Uterus (tissue), 4 donors: ENCODE measurements at places on chromosomes 12 and 14.

- peak within 1 kb of the TSS; percentile 91 for H3K27ac ChIP-seq
- H3K36me3 ChIP-seq = no peaks in the 10 kb centered on the region
- no peaks in the 10 kb centered on the region for H3K4me1 ChIP-seq
- peak; percentile 58 for DNase-seq
- peak within 1 kb of the TSS; percentile 68 for H3K4me3 ChIP-seq
Observed at GRCh38 chr14:50396631-50397389, at the start of gene CDKL1. CDKL1 (minus strand) TSS chr14:50396881; CDS start chr14:50395868, 1,013 bp downstream.

GRCh38 chr14:80764496-80764895 is 177.0 kb downstream of the CEP128 start:
- no peak for DNase-seq
- H3K36me3 ChIP-seq = no peaks in the 10 kb centered on the region
- no peak overlapping the region for H3K27ac ChIP-seq
- H3K27me3 ChIP-seq = no peaks in the 10 kb centered on the region

GRCh38 chr12:91177381-91177780 is 5.2 kb downstream of the DCN start:
- peak overlapping the region; percentile 52 for H3K4me3 ChIP-seq
- DNase-seq = no peak
- peak overlapping the region; percentile 87 for H3K27ac ChIP-seq
- H3K36me3 ChIP-seq = no peaks in the 10 kb centered on the region

DNA sequence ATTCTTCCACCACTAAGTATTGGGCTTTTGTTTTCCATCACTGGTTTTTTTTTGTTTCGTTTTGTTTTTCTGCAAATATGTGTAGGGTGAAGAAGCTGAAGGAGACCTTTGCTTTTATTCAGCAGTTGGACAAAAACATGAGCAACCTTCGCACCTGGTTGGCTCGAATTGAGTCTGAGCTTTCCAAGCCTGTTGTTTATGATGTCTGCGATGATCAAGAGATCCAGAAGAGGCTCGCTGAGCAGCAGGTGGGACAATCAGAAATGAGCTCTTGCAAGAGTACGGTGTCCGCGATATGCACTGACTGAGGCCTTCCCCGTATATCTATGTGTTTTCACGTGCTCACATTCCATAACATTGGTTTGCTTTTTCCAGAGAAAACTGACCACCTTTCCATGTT is 91.5 kb downstream of the ESR2 start:
- no peak overlapping the region for H3K4me3 ChIP-seq
- no peaks in the 10 kb centered on the region for H3K36me3 ChIP-seq
- DNase-seq = no peak
- H3K27ac ChIP-seq = no peak overlapping the region
- H3K27me3 ChIP-seq = no peaks in the 10 kb centered on the region
- H3K4me1 ChIP-seq = no peaks in the 10 kb centered on the region

GRCh38 chr12:3795492-3796133 is 42.7 kb upstream of the CRACR2A start:
- H3K4me3 ChIP-seq = no peak overlapping the region
- no peaks in the 10 kb centered on the region for H3K27me3 ChIP-seq
- H3K36me3 ChIP-seq = no peaks in the 10 kb centered on the region
- no peaks in the 10 kb centered on the region for H3K4me1 ChIP-seq
- no peak for DNase-seq

DNA sequence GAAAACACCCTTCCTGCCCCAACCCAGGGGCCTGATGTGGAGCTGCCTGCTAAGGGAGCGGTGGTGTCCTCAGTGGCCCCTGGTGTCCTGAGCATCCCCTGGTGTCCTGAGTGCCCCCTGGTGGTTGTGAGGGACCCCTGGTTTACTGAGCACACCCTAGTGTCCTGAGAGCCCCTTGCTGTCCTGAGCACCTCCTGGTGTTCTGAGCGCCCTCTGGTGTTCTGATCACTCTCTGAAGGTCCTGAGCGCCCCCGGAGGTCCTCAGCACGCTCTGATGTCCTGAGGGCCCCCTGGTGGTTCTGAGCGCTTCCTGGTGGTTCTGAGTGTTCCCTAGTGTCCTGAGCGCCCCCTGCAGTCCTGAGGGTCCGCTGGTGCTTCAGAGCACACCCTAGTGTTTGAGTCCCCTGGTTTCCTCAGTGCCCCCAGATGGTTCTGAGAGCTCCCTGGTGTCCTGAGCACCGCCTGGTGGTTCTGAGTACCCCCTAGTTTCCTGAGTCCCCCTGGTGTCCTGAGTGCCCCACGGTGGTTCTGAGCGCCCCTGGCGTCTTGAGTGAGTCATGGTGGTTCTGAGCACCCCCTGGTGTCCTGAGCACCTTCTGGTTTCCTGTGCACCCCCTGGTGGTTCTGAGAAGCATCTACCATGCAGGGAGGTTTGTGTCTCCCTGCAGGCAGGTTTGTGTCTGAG is 1004.2 kb downstream of the TMEM121 start:
- no peak for DNase-seq
- H3K4me3 ChIP-seq = no peak overlapping the region
- no peak overlapping the region for H3K27ac ChIP-seq

DNA sequence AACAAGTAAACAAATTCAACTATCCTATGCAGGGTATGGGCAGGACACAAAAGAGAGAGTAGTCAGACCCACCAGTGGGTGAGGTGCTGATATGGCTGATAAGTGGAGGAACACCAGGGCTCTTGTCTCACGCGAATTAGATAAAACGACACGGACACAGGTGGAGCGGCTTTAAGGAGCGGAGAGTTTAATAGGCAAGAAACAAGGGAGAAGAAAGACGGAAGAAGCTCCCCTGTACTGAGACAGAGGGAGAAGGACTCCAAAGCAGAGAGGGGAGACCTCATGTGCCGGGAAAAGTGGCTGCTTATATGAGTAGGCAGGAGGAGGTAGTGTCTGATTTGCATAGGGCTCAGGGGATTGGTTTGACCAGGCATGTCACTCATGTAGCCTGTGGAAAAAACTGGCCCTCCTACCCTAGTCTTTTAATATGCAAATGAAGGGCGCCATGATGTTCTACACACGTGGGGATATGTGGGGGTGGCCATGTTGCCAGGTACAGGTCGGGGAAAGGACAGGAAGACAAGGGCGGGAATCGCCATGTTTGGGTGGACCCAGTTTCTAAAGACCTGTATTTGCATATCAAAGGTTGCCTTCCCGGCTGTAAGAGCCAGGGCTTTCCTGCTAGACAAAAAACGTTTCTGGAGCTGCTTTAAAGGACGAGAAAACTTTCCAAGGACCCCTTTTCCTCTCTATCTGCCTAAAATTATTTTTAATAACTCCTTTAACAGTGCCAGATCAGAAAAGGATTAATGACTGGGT is 28.8 kb downstream of the RPGRIP1 start:
- H3K4me1 ChIP-seq = no peaks in the 10 kb centered on the region
- peak; percentile 17 for DNase-seq
- no peaks in the 10 kb centered on the region for H3K36me3 ChIP-seq
- H3K27ac ChIP-seq = no peak overlapping the region
- no peaks in the 10 kb centered on the region for H3K27me3 ChIP-seq

DNA sequence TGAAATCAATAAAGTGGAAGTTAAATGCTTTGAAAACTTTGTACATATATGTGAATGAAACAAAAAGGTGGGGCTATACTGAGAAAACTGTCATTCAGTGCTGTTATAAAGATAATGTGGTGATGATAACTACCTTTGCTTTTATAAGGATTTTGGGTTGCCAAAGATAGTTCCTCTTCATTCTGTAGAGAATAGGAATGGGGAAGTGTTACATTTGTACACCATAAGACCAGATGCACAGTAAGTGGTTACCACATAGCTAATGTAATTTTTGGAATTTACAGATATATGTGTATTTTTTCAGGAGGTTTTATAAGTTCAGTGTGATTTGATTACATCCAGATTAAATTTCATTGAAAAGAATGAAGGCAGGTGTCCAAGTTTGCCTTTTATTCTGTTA is 18.1 kb downstream of the RAB21 start:
- H3K4me1 ChIP-seq = no peaks in the 10 kb centered on the region
- DNase-seq = no peak
- H3K36me3 ChIP-seq = no peaks in the 10 kb centered on the region

- no peak overlapping the region for H3K27ac ChIP-seq
- no peaks in the 10 kb centered on the region for H3K36me3 ChIP-seq
- H3K4me1 ChIP-seq = no peaks in the 10 kb centered on the region
- DNase-seq = no peak
Observed at GRCh38 chr12:51415931-51416330, 8.7 kb upstream of the SLC4A8 start.

- no peaks in the 10 kb centered on the region for H3K27me3 ChIP-seq
- peak overlapping the region; percentile 3 for H3K27ac ChIP-seq
- no peak overlapping the region for H3K4me3 ChIP-seq
- no peaks in the 10 kb centered on the region for H3K4me1 ChIP-seq
- no peak for DNase-seq
- H3K36me3 ChIP-seq = no peaks in the 10 kb centered on the region
Observed at GRCh38 chr14:64442300-64442988, 22.9 kb upstream of the AKAP5 start.

GRCh38 chr14:85572845-85573244 is 42.9 kb downstream of the FLRT2 start:
- H3K4me1 ChIP-seq = no peaks in the 10 kb centered on the region
- DNase-seq = no peak
- no peak overlapping the region for H3K4me3 ChIP-seq
- no peaks in the 10 kb centered on the region for H3K36me3 ChIP-seq
- H3K27ac ChIP-seq = no peak overlapping the region
- H3K27me3 ChIP-seq = no peaks in the 10 kb centered on the region

- H3K4me3 ChIP-seq = no peak overlapping the region
- H3K27me3 ChIP-seq = no peaks in the 10 kb centered on the region
- H3K36me3 ChIP-seq = no peaks in the 10 kb centered on the region
- H3K4me1 ChIP-seq = no peaks in the 10 kb centered on the region
- H3K27ac ChIP-seq = no peak overlapping the region
Observed at GRCh38 chr12:74490390-74491064, 47.1 kb upstream of the ATXN7L3B start.

GRCh38 chr14:71554959-71555612 is 377.1 kb upstream of the RGS6 start:
- H3K4me3 ChIP-seq = no peak overlapping the region
- no peaks in the 10 kb centered on the region for H3K27me3 ChIP-seq
- no peak for DNase-seq
- no peaks in the 10 kb centered on the region for H3K4me1 ChIP-seq
- H3K36me3 ChIP-seq = no peaks in the 10 kb centered on the region

- H3K4me3 ChIP-seq = no peak overlapping the region
- no peak for DNase-seq
- H3K27ac ChIP-seq = no peak overlapping the region
- no peaks in the 10 kb centered on the region for H3K36me3 ChIP-seq
- no peaks in the 10 kb centered on the region for H3K4me1 ChIP-seq
Observed at GRCh38 chr12:105677672-105678071, 347.2 kb downstream of the C12orf75 start.

DNA sequence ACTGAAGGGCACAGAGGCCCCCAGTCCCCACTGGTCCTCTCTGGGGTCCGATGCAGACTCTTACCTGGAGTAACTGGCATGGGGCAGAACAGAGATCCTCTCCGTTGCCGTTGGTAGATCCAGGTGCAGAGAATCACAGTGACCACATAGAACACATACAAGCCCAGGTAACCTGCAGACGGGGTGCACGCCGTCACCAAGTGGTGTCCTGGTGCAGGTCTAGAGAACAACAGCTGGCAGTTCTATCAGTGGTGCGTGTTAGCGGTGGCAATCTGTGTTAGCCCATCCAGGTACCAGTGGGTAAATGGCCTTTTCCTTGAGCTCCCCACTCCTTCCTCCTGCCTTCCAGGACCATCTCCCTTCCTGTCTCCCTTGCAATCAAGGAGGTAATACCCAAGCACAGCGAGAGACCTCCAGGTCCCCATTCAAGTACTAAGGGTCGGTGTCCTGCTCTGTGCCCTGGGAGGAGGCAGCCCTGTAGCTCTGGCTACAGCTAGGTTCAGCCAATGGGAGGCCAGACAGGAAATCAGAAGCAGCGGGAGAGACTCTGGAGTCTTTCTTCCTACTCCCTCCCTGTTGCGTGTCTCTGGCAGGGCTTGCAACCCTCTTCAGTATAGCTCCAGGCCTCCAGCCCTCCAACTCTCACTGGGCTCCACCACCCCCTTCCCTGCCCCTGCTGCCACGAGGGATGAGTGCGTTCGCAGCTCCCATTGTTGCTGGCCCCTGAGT is 15.8 kb downstream of the SLC8B1 start:
- H3K27ac ChIP-seq = no peak overlapping the region
- no peak for DNase-seq
- H3K27me3 ChIP-seq = no peaks in the 10 kb centered on the region
- H3K4me1 ChIP-seq = no peaks in the 10 kb centered on the region
- no peaks in the 10 kb centered on the region for H3K36me3 ChIP-seq

DNA sequence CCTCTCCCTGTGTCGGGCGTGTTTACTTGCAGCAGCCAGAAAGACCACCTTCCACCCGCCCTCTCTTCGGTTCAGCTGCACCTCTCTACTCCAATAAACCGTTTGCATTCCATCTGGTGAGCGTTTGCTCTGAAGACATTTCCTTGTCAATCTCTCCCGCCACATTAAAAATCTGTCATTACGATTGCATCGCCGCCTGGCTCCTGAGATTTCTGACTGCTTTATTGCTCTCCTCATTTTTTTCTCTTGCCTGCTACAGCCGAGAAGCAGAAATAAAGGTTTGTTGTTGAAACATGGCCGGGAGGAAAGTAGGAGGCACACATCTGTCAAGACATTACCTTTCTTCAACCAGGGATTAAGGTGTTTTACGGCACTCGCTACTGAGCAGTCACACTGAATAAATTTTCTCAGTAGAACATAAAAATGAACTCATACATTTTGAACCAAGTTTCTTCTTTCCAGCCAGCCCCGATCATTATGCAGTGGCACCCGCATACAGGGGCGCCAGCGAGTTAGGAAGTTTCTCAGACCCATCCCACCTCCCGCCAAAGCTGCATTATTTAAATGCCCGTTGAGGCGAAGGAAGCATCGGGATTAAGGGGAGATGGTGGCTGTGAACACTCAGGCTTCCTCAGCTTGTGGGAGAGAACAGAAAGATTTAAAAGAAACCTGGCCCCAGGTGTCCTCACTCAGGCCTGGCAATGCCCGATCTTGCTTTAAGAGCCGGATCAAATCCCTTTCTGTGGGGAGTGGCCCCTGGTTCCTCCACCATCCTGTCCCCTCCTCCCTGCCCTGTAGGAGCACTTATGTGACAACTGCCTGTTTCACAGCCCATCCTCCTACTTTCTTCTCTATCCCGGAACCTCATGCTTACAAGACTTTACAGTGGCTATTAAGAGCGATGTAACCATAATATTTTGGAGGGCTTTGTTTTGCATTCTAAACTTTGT is 1108.9 kb downstream of the BCL11B start:
- H3K27me3 ChIP-seq = no peaks in the 10 kb centered on the region
- H3K4me3 ChIP-seq = no peak overlapping the region
- H3K4me1 ChIP-seq = no peaks in the 10 kb centered on the region
